ENCODE measurements at places on chromosomes 12 and 14.

DNA sequence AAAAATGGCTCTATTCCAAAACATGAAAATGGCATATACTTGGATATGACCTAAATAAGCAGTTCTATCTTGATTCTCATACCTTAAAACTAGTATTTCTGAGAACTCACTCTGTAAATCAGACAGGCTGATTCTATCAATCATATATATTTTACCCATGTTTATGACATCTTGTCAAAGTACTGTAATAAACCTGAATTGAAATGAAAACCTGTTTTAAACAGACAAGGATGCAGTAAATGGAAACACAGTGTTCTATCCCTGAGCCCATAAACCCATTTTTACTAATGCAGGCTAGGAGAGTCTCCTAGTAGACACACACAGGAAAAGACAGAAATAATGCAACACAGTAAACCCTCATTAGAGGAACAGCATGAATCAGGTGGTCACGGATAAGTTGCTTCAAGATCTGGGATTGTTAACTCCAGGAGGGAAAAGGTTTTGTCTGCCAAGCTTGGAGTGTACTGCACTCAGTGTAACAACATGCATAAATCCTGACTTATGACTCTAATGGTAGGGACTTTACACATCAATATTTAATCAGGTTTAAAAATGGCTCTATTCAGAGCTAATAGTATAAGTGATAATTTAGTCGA is 93.6 kb upstream of the CPNE8 start:
- no peak for DNase-seq

- peak; percentile 59 for DNase-seq
Measured at GRCh38 chr14:89899917-89900663, 54.4 kb downstream of the EFCAB11 start.

DNA sequence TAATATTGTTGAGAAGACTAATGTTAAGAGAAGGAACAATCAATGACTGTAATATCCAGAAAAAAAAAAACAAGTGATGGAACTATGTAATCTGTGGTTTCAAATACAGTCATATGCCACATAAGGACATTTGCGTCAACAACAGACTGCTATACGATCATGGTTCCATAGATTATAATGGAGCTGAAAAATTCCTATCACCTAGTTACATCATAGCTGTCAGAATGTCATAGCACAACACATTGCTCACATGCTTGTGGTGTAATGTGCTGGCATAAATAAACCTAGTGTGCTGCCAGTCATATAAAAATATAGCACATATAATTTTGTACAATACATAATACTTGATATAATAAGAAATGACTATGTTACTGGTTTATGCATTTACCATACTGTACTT is 653.5 kb downstream of the TRHDE start:
- no peak for DNase-seq

DNA sequence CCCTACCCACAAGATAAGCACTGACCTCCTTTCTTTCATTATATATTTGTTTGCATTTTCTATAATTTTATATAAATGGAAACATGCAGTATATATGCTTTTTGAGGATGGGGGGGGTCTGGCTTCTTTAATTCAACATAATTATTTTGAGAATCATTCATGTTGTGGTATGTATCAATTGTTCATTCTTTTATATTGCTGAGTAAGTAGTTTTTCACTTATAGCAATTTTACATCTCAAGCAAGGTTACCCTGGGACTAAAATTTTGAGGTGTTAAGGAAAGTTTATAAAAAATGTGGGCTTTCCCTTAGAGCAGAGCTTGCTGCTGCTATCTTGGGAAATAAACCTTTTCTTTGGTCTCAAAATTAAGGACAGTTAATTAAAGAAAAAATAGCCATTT is 89.9 kb upstream of the EGLN3 start:
- DNase-seq, result no peak

DNA sequence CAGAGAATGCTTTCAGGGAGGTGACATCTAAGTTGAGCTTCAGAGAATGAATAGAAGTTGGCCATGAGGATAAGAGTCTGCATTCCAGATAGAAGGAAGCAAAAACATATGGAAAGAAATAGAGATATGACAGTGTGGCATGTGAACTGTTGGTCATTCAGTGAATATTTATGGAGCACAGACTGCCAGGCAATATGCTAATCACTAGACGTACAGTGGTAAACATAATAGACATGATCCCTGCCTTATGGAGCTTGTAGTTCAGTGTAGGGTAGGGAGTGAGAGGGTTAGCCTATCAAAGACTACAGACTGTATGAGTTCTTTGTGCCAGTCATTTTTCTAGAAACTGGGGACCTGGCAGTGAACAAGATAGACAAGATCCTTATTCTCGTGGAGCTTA is 53.9 kb downstream of the VEZT start:
- DNase-seq, result no peak

DNA sequence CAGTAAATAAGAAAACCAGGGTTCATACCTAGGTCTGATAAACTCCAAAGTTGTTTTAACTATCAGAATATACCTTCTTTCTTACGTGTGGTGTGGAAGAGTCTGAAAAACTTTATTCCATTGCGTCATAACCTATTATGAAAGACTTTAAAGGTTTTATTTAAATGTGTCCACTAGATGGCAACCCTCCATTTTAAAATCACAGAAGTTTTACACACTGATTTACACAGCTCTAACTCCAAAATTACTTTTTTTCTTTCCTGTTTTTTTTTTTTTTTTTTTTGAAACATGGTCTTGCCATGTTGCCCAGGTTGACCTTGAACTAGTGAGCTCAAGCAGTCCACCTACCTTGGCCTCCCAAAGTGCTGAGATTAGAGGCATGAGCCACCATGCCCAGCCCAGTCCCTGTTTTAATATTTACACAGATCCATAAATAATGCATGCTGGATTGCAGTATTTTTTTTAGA is 17.3 kb upstream of the TMPRSS12 start:
- DNase-seq, result peak; percentile 42

- no peak for DNase-seq
Measured at GRCh38 chr14:79134361-79134760, 964.2 kb downstream of the NRXN3 start.

DNA sequence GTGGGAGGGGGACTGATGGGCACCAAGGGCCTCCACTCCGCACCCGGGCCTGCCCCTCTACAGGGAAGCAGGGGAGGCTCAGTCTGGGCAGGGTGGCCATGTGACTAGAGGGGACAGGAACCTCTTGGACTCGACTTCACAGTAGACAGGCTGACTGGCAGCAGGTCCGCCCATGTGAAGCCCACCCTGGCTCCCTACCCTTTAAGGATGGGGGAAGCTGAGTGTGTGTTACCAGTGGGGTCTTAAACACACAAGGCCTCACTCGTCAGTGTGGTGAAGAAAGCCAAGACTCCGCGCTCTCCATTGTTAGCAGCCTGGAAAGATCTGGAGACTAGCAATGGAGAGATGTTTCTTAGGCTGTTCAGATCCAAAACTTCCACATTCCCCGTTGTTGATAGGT is 52.4 kb downstream of the ANAPC7 start:
- DNase-seq, result no peak

DNA sequence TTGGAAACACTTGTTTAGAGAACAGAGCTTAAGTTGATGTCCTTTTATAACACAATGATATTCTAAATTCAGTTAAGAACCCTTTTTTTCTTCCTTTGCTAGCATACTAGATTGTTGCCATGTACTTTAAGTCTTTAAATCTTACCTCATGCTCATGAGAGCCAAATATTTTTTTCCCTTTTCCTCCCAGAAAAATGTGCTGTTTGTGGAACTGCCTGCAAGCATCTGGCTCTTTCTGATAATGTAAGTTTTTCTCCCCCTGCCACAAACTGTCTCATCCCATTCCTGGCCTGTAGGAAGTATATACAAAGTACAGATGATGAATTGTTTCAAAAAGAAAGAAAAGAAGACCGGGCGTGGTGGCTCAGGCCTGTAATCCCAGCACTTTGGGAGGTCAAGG is 5.3 kb downstream of the RNF212B start:
- no peak for DNase-seq

DNA sequence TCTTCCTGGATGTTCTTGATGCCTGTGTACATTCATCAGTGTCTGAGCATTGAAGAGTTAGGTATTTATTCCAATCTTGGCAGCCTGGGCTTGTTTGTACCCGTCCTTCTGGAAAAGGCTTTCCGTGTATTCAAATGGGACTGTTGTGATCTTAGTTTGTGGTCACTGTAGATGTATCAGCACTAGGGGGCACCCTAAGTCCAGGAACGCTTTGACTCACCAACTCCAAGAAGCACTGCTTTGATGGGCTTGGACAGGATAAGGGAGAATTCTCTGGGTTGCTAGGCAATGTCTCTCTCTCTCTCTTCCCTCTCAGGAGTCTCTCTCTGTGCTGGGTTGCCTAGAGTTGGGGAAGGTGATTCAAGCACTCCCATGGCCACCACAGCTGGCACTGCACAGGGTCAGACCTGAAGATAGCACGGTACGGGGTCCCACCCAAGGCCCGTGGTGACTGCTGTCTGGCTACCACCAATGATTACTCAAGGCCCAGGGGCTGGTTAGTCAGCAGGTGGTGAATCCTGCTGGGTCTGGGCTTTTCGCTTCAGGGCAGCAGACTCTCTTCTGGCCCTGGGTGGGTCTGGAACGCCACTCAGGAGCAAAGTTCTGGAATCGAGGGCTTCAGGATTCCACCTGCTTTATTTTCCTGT is 211.1 kb upstream of the RGS6 start:
- no peak for DNase-seq

DNA sequence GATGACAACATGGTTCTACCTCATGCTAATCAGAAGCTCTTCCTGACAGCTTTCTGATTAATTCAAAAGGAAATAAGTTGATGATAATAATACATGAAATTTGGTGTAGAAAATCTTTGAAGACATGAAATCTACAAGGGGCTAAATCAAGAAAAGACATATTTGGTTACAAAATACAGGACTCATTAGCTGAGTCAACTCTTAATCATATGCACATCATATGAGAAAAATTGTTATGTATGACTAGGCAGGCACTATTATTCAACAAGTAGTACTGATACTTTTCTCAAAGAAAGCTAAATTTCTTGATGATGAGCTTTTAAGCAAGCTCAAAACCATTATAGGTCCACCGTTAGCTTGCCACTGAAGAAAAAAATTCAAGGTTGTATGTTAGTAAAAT is 7.1 kb downstream of the ABCC9 start:
- DNase-seq, result no peak

DNA sequence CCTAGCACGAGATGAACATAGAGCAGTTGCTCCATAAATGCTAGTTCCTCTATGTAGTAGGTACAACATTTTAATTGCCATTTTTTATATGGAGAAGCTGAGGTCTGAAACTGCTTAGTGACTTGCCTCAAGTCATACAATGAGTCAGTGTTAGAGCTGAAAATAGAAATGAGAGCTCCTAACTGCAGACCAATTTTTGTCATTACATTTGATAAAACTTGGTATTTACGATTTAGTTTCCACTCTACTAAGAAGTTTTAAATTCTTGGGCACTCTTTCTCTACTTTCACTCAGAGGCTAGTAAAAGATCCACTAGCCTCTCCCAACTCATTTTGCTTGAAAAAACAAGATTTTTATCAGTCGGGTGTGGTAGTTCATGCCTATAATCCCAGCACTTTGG is 8.1 kb upstream of the TMED10 start:
- no peak for DNase-seq

GRCh38 chr12:95435355-95435754 is 38.6 kb upstream of the METAP2 start:
- no peak for DNase-seq

DNA sequence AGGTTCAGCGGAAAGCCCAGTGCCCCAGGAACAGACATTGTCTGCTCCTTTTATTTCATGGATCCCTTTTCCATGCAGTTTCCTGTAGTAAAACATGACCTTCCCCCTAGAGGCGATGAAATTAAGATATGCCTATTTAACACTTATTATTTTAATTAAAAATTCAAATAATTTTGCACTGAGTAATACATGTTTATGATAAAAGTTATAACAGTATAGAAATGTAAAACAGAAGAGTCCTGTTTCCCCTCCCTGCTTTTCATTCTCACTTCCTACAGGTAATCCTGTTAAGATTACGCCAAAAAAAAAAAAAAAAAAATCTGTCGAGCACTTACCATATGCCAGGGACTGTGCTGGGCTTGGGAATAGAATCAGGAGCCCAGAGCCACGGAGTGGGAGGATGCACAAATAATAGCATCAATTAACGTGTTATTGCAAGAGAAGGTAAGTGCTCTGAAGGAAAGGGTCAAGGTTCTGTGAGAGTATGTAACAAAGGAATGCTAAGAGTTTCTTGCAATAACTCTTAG is 830 bp upstream of the LPCAT3 start:
- DNase-seq, result no peak

DNA sequence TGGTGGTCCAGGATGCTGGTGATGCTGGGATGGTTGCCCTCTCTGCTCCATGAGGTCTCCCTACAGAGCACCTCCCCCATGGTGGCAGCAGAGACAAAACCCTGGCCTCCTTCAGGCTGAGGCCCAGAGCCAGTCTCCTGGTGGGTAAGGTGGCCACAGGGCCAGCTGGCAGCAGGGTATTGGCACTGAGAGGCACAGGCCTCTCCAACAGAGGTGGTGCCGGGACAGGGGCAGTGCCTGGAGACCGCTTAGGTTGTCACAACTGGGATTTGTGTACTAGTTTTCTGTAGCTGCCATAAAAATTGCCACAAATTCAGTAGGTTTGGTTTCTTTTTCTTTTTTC is 6.1 kb upstream of the MTA1 start:
- no peak for DNase-seq

GRCh38 chr12:103632554-103633216 is 45.6 kb downstream of the STAB2 start:
- no peak for DNase-seq

DNA sequence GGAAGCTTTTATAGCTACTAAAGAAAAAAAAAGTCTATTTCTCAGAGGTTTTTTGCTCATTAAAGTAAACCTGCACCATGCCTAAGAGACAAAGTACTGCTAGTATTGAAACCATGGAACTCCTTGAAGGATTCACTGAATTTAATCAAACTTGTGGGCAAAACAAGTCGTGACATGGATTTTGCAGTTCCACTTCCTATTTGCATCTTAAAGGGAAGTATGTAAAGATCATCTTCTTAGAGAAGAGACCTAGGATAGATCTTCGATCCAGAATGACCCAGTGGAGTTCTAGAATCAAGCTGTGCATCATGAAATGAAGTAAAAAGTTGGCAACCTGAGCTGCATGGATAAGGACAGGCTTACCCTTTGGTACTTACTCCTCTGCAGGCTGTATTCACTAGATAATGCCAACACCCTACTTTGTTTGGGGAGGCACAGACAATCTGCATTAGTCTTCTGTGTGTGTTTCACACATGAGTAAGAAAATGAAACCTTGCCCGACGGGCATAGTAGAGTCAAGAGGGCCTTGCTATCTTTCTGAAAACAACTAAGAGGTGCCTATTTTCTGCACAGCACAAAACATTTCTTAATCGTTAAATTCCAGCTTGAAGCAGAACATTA is 1.9 kb downstream of the GNG2 start:
- no peak for DNase-seq

DNA sequence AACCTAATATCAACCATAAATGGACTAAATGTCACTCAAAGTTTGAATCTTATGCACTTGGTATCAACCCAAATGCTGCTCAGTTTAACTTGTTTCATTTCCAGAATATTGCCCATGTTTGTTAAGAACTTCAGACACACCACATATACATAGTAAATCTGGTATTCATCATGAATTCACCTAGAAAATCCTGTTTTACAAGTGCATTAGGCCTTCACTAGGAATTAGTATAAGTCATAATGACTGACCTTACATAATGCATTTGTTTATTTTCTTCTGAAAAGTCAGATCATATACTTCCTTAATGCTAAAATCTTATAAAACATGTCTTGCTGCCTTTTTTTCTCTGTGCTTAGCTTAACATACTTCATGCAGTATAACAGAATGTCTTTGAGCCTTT is 66.1 kb downstream of the ABCD2 start:
- DNase-seq, result no peak

Data from fibroblast of skin of left biceps (primary cell).